Osteocyte (in vitro differentiated cells): ENCODE measurements at places on chromosomes 2 and 18.

DNA sequence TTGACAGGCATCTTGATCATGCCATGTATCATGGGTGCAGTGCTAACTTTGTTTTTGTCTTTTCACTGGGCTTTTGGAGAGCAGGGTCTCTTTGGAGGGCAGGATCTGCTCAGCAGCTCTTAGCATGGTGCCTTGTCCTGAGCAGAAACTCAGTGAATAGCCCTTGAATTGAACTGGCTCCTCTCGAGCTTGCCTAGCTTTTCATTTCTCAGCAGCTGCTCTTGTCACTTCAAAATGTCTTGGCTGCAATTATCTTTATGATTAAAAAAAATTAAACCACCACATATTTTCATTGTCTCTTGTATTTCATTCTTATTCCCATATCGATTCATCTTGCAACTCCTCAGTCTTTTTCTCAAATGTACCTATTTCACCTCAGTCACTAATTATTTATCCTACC, 50.5 kb downstream of the CCDC85A start:
- DNase-seq, result no peak

GRCh38 chr2:80858965-80859364, 554.4 kb upstream of the LRRTM1 start:
- no peak for DNase-seq

- no peak for DNase-seq
Measured at GRCh38 chr2:3301001-3301400, 76.6 kb downstream of the EIPR1 start.

DNA sequence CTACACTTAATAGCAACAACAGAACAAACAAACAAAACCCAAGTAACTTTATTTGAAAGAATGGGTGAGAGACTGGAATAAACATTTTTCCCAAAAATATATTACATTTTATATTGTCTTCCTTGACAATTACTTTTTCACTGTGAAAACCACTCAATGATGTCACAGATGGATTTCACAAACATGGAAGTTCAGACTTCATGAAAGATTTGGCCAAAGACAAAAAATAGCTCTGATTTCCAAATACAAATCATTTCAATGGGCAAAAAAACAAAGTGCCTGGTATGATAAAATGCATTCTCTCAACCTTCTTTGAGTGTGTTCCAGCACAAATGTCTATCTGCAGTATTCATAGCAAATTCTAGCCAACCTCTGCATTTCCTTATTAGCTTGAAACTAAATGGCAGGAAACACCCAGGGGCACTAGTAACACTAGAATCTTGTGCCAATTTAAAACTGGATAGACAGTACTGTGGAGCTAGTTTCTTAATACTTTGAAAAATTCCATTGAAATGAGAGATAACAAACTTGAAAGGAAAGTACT, 28.5 kb upstream of the NAPG start:
- DNase-seq, result no peak

GRCh38 chr18:37540424-37541138, 25.0 kb downstream of the CELF4 start:
- DNase-seq, result no peak

DNA sequence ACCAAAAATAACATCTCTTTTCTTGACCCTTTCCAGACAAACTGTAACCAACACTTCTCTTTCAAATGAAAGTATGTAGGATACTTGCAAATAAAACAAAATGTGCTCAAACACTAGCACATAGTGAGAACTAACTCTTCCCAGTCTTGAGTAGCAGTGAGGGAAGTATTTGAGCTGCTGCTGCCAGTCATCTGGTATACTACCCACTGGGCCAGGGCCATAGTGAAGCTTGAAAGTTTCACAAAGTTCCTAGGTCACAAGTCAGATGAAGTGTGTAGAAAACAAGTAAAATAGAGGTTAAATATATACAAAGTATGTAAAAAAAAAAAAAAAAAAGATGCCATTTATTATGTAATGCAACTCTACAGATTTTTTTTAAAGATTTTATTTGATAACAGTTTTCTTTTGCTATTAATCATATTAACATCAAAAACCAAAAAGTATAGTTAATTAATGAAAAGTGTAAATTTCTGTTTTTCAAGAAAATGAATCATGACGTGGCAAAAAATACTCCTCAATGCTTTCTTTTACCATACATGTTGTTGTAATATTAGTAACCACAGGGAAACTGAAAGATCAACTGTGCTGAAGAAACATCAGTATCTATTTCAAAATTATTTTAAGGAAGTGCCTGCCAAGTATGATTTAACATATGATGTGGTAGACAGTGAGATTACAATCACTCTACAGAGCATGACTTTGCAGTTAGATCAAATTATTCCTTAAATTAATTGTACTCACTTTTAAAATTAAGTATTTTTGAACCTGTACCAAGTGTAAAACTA, 21.6 kb upstream of the TRIB2 start:
- no peak for DNase-seq

GRCh38 chr18:35513181-35513936, 15.6 kb upstream of the INO80C start:
- peak; percentile 95 for DNase-seq

DNA sequence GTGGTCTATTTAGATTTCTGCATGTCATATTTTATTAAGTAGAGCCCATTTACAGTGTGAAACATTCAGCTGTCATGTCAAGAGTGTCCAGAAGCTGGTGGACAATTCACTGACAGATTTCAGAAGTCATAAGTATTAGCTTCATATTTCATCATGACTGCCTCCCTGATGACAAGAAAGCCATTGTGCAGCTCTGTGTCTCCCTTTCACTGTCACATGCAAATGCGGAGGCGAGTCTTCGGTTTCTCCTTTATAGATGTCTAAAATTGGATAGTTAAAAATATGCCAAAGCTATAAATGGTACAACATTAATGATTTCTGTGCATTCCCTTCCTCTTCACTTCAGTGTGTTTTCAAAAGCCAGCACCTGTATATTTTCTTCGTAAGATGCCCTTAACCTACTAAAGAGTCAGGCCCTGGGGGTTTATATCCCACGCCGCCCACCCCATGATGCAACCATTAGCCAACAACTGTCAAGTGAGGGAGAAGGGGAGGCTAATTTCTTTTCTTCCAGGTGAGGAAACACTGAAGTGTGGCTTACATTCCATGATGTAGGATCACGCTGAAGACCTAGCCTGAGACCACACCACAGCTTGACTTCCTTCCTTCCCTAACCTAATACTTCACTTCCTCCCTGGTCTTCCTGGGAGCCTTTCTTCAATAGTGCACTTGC, 99.6 kb upstream of the DDX18 start:
- no peak for DNase-seq

- DNase-seq, result no peak
Measured at GRCh38 chr2:128973566-128973965, 654.9 kb upstream of the HS6ST1 start.

DNA sequence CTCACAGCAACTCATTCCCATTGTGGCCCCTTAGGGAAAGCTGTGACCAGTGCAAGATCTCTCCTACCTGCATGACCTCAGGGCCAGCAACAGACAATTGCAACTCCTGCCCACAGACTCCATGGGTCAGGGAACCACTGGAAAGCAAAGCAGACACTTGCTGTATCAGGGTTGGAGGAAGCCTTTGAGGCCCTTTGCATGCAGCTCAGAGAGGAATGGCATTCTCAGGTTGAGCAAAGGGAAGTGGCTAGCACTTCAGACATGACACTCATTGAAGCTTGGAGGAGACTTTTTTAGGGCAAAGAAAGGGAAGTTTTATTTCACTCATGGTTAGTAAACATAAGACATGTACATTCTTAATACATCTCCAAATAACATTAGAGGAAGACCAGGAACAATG, 22.1 kb downstream of the IL1F10 start:
- DNase-seq, result no peak

GRCh38 chr2:37011130-37011529, 44.8 kb upstream of the STRN start:
- no peak for DNase-seq

DNA sequence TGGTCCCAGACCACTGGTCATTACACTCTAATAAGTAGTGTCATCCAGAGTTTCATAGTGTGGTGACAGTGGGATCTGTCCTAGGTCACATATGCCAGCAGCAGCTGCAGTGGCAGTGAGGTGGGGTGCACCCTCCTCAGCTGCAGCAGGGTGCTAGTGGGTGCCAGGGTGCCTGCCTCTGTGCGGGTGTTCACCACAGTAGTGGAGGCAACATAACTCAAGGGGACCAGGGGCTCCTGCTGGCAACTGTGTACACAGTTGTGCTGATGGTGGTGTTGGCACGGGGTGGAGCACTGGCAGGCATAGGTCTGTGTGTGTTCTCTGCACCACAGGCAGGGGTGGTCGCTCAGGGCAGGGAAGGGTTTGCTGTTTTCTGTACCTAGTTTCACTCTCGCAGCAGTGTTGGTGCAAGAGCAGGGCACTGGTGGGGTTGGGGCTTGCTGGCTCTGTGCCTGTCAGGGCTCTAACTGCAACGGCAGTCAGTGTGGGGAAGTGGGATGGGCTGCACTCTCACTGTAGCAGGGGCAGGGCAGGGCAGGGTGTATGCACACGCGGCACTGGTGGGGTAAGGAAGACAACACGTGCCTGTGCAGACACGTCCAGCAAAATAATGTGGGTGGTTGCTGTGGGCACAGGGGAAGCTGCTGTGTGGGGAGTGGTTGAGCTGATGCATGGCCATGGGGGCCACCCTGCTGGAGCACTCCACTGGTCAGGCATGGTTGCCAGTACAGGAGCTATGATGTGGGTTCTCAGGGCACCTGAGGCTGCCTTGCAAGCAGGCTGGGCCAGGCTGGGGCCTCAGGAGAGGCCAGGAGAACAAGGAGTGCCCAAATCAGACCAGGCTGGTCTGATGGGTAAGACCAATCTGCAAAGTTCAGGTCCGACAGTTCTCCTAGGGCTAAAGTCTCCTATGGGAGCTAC, 226.6 kb downstream of the MEIS1 start:
- no peak for DNase-seq

- peak; percentile 71 for DNase-seq
Measured at GRCh38 chr2:242031481-242032019, 162.0 kb downstream of the RTP5 start.

GRCh38 chr2:152564754-152565551, 152.3 kb downstream of the PRPF40A start:
- no peak for DNase-seq

DNA sequence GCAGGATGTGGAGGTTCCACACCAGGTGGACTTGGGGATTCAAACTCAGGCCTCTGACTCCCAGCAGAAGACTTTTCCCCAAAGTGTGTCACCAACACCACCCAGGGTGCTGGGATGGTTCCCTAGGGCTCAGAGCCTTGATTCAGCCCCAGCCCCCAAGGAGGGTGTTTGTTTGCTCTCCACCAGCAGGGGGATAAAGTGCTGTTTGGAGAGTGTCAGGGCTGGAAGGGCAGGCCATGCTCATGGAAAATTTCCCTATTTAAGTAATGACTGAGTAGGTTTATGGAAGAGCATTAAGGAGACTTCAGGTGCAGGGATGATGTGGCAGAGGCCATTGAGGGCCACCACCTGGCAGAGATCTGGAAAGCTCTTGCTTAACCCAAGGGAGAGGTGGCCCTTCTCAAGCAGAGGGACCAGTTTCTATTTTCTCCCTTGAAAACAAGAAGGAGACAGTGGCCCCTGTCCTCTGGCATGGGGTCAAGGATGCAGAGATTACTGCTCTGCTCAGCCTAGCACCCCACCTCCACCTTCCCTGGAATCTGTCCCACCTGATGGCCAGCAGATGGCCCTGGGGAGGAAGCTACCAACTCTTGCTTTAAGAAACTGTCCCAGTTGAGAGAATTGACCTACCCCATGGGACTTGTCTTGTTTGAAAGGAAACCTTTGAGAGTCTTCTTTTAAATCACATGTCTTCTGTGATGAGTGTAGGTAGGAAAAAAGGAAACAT, 122.1 kb downstream of the ACOXL start:
- DNase-seq, result no peak

GRCh38 chr2:15367205-15367604, 193.9 kb downstream of the NBAS start:
- no peak for DNase-seq

DNA sequence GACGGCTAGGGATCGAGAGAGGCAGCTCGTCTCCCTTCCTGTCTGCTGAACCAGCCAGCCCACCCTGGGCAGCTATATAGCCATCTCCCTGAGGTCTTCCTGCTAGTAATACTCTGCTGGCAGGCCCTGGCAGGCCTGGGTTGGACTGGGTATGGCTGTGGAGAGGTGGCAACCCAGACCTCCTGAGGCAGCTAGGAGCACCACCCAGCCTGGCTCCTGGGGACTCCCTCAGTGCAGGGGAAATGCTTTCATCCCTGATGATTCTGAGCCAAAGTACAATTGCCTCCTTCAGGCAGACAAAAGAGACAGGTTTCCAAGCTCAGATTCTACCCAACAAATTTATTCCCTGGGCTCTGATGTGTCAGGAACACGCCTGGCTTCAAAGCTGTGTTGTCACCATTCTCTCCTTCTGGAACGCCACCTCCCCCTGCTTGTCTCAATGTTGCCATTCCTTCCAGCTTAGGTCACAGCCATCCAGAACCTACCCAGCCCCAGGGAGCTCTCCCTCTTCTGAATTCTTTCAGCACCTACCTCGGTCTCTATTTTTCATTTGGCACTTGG, 4.7 kb upstream of the DNAJB2 start:
- DNase-seq, result no peak

DNA sequence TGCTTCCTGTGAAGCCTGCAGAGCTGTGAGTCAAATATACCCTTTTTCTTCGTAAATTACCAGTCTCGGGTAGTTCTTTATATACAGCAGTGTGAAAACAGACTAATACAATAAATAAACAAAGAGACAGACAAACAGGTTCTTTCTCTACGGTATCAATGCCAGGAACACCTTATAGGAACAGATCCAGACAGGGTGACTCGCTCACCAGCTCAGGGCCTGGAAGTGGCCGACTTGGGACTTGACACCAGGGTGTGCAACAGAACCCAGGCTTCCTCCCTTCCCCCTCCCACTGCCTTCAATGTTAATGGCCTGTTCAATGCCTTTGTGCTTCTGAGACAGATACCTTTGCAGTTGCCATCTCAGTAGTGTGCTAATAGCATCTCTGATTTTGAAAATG, 309.5 kb downstream of the ALK start:
- DNase-seq, result peak; percentile 53

DNA sequence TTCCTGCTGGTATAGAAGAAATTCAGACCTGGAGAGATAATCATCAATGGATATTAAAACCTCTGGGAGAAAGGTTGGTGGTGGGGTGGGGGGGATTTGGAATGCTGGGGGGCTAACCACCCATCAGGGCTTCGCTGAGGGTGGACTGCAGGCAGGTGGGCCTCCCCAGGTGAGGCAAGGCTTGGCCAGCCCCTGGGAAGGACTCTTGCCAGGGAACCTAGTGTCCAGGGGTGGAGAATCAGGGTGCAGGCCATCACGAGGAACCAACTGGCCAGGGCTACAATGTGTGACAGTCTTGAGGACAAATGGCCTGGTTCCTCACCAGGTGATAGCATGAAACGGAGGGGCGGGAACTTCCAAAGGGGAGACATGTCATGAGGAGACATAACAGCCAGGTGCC, 11.8 kb downstream of the RAB11FIP5 start:
- no peak for DNase-seq

GRCh38 chr2:18546567-18546966, 13.9 kb downstream of the RDH14 start:
- DNase-seq, result no peak

- DNase-seq, result no peak
Measured at GRCh38 chr18:53745224-53745967, 479.1 kb downstream of the MBD2 start.

GRCh38 chr2:16136461-16137035, 196.2 kb downstream of the MYCN start:
- peak; percentile 2 for DNase-seq
